ENCODE measurements at places on chromosomes 3 and 15.

- no peak for DNase-seq
Measured at GRCh38 chr3:123060054-123060453, 6.8 kb upstream of the PDIA5 start.

- no peak for DNase-seq
Measured at GRCh38 chr3:119318876-119319275, 24.7 kb downstream of the ARHGAP31 start.

DNA sequence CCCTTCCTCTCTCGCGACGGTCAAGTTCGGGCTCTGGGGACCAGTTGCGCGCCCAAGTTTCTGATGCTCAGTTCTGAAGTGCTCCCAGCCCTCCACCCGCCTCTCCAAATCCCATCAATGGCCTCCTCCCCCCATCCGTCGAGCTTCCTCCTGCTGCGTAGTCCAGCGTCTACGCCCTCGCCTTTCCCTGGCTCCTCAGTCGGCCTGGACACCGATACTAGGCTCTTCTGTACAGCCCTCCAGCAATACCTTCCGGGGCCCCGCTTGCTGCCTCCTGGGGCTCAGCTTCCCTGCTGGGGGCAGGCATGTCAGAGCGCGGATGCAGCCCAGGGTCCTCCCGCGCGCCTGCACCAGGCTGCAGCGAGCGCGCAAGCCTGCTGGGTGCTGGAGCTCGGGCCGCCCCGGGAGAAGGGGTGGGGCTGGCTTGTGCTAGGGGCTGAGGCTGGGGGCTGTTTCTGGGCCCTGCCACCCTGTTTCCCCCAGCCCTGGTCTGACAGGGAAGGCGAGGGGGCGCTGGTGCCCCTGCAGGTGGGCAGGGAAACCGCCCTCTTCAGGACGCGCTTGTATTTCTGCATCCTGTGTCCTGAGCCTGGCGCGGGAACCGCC, 353.3 kb upstream of the SUCLG2 start:
- peak; percentile 11 for DNase-seq

DNA sequence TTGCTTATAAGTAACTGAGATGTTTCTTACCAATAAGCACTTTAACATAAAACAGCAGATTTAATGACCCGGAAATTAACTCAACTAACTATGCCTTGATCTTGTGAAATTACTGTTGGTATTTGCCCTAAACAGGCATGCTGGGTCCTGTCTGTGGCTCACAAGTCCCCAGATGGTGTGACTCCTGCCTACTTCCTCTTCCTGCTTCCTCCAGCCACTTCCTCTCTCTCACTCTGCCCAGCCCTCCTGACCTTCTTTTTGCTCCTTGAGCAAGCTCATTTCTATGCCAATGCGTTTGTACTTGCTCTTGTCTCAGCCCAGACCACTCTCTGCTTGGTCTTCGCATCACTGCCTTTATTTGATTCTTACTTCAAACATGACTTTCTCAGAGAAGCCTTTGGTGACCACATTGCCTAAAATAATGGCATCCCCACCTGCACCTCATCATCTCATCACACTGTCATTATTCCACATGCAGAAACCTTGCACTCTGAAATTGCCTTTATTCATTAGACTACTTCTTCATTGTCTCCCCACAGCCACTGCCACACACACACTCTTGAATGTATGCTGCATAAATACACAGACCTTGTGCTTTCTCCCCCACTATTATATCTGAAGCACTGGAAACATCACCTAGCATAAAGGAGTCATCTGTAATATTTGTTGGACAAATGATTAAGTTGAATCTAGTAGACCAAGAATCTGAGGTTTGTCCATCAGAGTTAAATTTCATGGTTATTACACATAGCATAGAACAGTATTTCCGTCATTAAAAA, 256.3 kb upstream of the SEMA6D start:
- DNase-seq: no peak

DNA sequence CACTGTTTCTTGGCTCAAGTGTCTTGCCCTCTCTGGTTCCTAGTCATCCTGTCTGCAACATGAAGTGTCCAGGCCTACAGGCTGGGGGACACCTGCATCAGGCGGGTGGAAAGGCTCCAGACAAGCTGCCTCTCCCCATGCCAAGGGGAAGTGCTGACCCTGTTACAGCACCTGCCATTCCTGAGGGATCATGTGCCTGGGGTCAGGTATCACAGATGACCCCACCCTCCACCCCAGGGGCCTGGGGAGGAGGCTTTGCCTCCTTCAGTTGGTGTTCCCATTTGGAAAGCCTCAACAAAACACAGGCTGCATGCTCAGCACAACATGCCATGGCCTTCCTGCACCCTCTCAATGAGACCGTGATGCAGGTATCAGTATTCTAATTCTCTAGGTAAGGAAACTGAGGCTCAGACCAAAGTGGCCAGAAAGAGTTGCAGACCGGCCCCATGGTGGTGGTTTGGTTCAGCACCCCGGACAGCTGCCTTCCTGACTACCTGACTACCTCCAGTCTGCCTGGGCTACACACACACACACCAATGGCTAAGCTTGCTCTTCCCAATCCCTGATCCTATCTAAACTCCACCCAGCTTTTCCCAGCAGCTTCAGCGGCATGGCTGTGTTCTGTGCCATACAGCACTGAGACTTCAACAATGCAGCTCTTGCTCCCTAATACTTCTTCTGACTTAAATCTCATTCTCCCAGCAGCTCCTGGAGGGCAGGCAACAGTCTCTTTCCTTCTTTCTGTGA, 69.7 kb upstream of the LINGO1 start:
- DNase-seq: peak; percentile 8

DNA sequence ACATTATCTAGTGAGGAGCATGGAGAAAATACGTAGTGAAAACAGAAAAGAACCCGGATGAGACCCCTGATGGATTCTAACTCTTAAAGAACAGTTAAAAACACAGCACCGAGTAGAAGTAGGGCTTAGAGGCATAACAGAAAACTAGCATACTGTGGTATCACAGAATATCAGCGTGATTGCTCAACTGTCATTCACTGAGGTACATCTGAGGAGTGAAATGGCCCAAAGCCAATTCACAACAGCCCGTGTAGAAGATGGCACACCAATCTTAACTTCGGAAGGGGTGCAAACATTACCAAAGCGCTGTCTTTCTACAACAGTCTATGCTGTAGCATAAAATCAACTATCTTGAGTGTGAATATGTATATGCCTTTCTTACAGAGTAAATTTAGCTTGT, 1.8 kb downstream of the CLASP2 start:
- DNase-seq: no peak

DNA sequence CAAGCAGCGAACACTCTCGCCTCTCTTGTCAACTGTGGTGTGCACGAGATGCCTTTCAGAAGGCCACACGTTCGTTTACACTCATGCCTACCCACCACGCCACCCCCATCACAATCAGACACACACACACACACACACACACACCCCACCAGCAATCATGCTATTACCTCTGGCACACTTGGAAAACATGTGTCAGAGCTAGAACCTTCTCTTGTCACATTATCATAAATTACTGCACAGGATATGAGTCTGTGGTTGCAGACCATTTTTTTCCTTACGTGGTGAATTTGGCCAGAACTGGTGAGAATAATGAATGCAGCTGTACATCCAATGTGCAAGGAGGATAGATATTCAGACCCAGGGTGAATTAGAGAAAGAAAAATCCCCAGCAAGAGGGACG, 52.4 kb downstream of the TRIM69 start:
- peak; percentile 92 for DNase-seq

- DNase-seq: no peak
Measured at GRCh38 chr3:27194861-27195483, 174.2 kb downstream of the NEK10 start.

DNA sequence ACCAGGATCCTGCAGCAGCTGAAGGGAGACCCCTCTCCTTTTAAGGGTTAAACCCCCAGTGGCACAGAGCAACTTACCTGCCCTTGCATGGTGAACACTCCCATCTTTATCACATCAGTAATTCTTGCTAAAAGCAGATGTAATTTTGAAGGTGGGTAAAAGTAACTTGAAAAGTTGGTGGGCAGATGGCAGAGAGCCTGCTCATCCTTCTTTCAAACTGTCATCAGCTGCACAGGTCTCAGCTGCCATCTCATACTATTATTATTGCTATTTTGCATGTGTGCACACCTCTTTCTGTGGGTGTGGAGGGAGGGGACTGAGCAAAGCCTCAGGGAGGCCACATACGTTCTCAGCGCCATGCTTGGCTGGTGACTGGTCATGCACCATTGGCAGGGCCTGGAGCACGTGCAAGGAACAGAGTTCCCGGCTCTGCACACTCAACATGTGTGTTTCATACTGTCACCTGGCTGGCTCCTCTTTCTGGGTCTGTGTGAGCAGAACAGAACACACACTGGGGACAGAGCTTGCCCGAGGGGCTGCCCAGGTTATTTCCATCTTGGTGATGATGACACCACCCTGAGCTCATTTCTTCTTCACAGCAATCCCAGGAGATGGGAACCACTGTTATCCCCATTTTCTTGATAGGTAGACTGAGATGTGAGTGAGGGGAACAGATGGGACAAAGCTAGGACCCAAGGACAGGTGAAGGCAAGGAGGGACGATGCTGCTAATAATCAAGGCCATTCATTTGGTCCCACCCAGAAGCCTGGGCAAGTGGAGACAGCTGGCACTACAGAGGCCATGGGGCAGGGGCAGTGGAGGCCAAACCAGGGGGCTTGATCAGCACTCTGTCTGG, 95.8 kb upstream of the KLF13 start:
- no peak for DNase-seq
